Foreskin keratinocyte (primary cell): ENCODE measurements at places on chromosomes 1 and 21. TPM values are rescaled to one million over a fixed set of nuclear protein-coding genes. Genes with fewer than 3 reads are reported as not detected.

DNA sequence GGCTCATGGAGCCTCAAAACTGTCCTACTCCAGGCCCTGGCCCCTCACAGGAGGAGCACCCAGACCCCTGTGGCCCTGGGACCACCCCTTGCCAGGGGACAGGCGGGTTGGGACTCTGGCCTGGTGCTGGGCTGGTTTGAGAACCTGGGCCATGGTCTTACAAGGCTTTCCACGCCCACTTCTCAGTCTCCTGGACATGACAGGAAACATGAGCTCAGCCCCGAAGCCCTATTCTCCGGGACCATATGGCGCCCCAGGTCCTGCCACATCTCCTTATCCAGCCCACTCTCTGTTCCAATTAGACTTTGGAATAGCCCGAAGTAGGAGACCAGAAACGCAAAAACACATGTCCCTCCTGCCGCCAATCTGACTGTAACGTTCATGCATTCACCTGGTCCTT lies 47.9 kb downstream of the KCNAB2 start:
- DNase-seq = no peak

DNA sequence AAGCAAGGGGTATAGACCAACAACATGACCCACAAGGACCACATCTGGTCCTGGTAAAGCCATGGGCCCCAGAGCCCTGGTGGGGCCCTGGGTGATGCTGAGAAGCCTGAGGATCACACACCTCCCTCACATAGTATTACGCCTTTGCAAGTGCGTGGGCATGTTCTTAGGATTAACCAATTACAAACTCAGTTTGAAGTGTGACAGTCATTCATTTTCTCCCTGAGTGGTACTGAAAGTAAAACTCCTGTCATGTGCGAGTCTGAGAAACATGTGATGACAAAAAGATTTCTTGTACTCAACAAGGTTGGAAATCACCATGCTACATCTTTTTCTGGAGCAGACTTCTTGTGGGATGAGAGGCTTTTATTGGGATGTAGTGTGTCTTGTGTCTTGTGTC lies 315.3 kb upstream of the DUSP10 start:
- DNase-seq = no peak

The WARS2 gene
- total RNA-seq = 9.4 and 9.9 TPM in 2 replicates

The SAMD11 gene
- not detected in 2 replicates for total RNA-seq

The GJA9 gene
- total RNA-seq = 0.21 and 0.27 TPM in 2 replicates

The TCEANC2 gene
- 3.4 and 3.8 TPM in 2 replicates for total RNA-seq

The C1orf141 gene
- not detected in 2 replicates for total RNA-seq

GRCh38 chr1:107695341-107695740 lies 269.6 kb downstream of the VAV3 start:
- no peak for DNase-seq

DNA sequence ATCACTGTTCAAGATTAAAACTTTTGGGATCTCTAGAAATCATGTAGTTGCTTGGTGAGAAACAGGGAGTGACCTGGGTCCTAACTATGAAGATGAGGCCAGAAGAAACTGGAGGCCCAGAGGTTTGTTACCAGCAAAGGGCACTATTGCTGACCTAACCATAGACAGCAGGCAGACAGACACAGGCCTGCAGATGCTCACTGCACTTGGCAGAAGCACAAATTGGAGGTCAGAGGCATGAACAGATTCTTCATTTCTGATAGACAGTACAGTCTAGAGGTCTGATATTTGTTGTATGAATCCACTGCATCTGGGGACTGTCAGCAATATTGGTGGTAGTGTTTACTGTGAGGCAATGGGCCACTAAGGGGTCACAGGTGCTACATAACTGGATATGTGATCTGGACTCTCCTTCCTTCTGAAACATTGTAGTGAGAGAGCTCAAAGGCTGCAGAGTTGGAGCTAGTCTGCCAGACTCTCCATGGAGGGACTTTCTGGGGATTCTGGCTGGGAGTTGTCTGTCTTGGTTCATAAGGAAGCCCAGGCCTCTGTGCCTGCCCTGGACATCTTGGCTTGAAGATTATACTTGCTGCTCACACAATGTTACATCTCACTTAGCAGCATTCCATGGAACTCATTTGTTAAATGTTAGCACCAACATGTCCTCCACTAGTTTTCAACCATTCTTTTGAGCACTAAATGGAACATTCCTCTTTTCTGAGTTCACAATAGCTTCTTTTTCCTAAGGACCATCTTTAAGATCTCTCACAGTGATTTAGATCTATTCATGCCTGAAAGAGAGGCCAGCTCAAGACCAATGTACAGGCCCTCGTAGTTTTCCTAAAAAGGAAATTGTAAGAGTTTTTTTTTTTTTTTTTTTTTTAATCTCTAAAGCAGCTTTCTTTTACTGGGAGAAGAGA lies 26.9 kb upstream of the CCN1 start:
- DNase-seq = no peak

GRCh38 chr1:187847531-187847930 lies 1018.8 kb downstream of the PLA2G4A start:
- no peak for DNase-seq

GRCh38 chr1:46187106-46187869 lies 10.9 kb downstream of the POMGNT1 start:
- no peak for DNase-seq

DNA sequence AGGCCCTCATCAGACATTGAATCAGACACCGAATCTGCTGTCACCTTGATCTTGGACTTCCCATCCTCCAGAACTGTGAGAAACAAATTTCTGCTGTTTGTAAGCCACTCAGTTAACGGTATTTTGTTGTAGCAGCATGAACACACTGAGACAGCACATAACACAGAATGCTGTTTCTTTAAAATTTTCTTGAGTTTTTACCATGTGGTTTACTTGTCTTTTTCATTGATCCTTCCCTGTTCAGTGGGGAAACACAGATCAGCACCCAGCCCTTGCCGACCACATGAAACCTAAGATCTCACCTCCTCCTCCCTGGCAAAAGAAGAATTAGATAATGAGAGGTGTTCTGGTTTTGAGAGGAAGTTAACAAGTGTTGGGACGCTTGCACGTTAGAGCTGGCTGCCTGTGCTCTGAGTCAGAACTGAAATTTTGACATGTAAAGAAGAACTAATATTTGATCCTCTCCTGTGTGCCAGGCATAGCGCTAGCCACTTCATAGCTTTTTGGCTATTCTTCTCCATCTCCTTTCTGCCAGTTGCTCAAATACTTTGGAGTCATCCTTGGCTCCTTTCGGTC lies 179.6 kb downstream of the DHRS3 start:
- no peak for DNase-seq

DNA sequence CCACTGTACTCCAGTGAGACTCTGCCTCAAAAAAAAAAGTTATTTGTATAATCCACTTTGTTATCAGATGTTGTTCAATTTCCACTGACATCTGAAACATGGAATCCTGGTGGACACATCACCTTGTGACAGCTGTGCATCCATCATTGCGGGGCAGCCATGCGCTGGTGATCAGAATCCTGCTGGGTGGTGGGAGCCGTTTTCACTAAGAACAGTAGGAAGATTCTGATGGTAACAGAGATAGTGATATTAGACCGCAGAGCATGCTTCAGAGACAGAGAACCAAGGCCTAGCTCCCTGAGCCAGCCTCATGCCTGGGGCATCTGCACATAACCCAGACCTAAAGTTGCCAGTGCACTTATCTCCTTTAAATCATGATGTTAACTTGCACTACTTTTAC lies 3.1 kb upstream of the SPRR3 start:
- no peak for DNase-seq

The ARMH1 gene
- 0.18 TPM in 1 of 2 replicates, not detected in the other for total RNA-seq

GRCh38 chr21:44473915-44474555 lies 18.7 kb downstream of the LRRC3 start:
- DNase-seq = no peak

The SMCP gene
- not detected in 2 replicates for total RNA-seq

The TGFB2 gene
- 4.8 and 6.6 TPM in 2 replicates for total RNA-seq

DNA sequence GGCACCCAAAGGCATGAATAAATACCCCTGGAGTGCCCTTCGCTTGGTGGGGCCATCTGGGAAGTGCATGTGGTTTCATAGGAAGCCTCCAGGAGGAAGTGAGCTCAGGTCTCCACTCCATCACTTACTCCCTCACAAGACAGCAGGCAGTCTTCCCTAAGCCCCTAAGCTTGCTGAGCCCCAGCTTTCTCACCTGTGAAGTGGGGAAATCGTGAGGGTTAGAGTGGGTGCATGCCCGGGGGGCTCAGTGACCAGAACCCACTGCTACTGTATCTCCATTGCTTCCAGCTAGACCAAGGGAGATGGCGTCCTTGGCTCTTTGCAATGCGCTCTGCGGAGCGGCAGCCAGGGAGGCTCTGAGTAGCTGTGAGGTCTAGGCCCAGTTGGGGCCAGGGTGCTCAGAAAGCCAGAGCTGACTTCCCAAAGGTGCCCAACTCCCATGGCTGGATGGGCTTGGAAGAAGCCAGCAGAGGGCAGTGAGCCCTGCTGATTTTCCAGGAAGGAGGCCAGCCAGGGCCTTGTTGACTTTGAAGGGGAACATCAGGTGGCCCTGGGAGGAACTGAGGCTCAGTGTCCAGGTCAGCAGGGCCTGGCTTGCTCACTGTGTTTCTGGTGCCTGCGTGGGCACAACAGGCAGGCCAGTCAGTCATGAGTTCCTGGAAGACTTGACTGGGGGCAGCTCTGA lies 27.3 kb downstream of the CDCP2 start:
- DNase-seq = no peak

The IFI44L gene
- 31.8 and 44.0 TPM in 2 replicates for total RNA-seq

DNA sequence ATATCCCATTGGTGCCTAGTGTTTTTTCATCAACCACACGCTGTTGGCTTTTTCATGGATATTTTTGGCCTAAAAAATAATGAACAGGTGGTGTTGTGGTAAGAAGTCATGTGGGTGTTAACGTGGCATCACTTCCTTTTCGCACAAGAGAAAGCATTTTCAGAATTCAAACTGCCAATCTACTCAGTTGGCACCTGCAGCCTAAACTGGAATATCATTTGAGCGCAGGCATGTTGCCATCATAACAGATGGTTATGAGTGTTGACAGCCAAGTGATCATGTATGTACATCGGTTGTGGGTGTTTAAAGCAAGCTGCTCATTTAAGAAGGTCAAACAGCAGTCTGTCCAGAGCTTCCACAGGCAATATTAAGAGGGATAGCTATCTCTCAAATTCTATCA lies 1963.0 kb downstream of the NCAM2 start:
- DNase-seq = no peak

- no peak for DNase-seq
Observed at GRCh38 chr1:184082541-184083415, 31.2 kb downstream of the TSEN15 start.

The ACTN2 gene
- not detected in 2 replicates for total RNA-seq

DNA sequence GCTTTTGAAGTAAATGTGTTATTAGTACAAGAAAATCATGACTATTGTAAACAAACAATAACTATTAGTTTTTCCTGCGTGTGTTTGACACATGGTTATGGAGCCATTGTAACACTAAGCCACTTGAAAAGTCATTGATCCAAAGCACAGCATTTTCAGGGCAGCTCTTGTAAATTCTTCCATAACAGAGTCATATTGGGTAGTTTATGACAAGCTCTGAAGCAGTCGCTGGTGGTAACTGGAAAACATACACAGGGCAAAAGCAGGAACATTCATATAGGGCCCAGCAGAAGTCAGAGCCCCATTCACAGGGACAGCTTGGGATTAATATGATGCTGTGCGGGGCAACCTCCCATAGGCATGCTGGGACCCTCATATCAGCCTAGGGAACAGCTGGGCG lies 483.2 kb upstream of the PTBP2 start:
- DNase-seq = no peak

The ARL8A gene
- 21.9 and 26.0 TPM in 2 replicates for total RNA-seq

DNA sequence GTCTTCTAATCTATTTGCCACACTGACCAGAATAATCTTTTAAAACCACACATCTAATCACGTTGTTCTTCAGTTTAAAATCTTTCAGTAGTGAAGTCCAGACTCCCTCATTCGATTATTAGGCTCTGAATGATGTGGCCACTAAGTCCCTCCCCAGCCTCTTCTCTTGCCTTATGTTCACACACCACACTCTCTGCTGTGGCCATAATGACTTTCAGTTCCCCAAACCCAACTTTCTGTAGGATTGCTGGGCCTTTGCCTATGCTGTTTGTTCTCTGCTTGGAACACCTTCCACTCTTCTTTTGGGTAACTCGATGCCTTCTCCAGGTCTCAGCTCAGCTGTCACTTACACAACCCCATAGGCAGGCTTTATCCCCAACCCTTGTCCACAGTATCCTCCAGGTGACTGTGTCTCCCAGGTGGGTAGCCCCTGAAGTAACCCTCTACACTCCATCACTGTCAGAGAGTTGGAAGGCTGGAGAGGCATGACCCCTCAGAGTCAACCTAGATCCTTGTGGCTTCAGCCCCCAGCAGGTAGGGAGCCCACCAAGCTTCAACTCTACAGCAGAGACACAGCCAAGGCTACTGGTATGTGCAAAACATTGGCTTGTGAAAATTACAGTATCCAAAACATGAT lies 8.4 kb upstream of the SLC37A1 start:
- DNase-seq = no peak
